Muscle of leg (tissue), 16 donors: ENCODE measurements at places on chromosomes 2 and 18. TPM values are rescaled to one million over a fixed set of nuclear protein-coding genes. Genes with fewer than 3 reads are reported as not detected.

GRCh38 chr18:77321823-77322805 is 72.5 kb downstream of the GALR1 start:
- no peak for DNase-seq

The MBP gene
- polyA plus RNA-seq: 23.0 TPM

The PREB gene
- 38.9 TPM for polyA plus RNA-seq

DNA sequence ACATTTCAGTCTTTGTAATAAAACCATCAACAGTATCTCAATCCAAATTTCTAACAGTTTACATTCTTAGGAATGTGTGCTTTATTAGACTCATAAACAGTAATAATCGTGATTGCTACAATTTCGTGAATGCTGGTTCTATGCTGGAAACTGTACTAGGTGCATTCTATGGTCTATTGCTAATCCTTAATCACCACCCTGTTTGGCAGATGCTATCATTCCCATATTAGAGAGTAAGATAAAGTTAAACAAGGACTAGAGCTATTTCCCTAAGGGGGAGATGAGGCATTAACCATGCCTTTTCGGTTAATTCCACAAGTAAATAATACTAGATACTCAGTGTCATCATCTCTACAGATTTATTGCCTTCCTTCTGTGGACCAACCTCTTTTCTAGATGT is 244.0 kb downstream of the PAX3 start:
- DNase-seq: no peak

The SERPINB13 gene
- not detected for polyA plus RNA-seq

DNA sequence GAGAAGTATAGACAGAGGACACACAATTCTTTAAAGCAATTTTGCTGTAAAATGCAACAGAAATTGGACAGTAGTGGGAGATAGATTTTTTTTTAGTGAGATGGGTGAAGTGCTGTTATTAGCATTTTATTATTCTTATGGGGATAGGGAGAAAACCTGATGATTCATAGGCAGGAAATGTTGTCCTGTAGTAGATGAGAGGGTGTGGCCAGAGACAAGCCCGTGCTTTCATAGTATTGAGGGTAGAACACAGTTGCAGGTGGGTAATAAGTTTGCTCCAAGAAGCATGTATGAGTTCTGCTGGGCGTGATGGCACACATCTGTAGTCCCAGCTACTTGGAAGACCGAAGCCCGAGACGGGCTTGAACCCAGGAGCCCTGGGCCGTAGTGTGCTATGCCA is 128.3 kb upstream of the ARHGAP28 start:
- DNase-seq: no peak

DNA sequence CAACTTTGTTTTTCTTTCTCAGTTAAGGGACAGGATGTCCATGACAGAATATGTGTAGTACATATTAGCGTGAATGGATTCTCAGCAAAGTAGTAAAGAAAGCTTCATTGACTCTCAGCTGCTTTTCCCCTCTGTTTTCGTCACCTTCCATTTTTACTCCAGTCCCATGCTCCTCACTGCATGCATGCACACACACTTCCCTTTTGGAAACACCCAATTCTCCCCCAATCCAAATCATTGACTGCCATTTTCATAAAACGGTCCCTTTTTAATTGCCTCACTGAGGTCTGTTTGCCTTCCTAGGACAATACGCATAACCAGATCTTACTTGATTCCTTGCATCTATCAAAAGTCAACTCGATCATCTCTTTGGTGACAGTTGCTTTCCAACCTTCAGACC is 287.5 kb upstream of the PARD3B start:
- DNase-seq: no peak

DNA sequence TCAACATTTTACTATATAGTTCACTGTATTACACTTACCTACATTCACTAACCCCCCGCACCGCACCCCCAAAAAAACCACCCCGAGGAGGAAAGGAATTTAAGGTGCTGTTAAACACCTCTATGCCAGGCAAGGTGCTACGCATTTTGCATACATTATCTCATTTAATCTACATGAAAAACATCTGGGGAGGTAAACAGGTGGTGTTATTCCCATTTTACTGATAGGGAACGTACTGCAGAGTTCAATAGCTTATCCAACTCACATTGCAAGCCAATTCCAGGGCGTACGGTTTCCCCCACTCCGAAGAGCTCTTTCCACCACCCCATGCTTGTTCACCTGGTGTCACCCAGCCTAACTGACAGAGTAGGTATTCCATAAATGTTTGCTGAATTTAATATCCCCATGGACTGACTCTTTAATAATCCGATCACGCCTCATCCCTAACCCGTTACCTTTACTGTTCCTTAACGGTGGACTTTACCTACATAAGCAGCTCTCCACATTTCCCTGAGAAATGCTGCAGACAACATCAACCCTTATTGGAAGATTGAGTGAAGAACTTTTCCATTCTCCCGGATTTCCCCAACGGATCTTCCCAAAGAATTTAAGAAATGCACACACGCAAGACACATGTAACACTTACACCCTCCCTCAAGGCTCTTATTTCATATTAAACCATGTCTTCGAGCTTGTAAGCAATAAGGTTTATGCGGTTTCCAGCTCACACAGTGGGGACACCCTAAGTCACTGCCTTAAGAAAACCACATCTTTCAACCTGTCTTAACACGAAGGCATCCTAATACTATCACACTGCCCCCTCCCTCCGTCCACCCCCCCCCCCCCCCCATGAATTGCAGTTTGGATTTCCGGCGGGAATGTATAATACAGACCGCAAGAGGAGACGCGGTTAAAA is 1.2 kb downstream of the RAPH1 start:
- DNase-seq: peak; percentile 84

GRCh38 chr2:168424971-168425370 is 31.1 kb upstream of the CERS6 start:
- no peak for DNase-seq

DNA sequence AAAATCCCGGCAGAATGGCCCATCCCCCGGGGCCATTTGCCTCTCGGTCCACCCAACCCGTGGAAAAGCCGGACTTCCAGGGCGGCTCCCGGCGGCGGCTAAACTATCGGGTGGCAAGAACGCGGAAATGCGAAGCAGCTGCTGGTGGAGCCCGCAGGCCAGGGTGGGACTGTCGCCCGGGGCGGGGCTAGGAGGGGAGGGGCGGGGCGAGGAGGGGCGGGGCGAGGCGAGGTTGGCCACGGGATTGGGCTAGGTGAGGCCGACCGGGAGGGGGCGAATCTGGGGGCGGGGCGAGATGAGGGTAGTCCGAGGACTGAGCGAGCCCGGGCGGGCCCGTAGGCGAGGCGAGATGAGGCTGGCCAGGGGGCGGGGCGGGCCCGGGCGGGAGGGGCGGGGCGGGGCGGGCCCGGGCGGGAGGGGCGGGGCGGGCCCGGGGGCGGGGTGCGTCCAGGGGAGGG is 315 bp upstream of the SLC66A3 start:
- peak; percentile 97 for DNase-seq

DNA sequence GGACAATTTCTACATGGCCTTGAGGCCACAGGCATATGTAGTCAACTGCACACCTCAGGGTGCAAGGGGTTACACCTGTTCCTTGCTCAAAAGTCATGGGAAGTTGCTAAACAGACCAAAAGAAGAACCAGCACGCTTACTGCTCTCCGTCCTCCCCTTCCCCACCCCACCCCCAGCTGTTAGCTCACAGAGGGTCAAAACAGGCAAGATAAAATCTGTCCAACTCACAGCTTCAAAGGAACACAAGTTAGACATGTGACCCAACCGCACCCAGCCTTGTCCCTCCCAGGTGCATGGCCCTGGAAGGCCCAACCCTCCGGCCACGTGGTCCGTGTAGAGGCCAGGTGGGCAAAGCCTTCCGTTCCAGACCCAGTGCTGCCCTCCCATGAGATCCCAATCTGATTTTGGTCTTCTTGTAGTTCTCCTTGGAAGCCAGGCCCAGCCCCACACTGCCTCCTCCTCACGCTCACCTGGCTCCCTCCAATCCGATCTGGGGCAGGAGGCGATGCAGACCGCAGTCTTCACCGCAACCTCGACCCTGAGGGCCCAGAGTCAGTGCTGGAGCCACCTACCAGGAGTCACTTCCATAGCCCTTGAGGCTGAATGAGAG is 14.5 kb upstream of the ASPRV1 start:
- no peak for DNase-seq

DNA sequence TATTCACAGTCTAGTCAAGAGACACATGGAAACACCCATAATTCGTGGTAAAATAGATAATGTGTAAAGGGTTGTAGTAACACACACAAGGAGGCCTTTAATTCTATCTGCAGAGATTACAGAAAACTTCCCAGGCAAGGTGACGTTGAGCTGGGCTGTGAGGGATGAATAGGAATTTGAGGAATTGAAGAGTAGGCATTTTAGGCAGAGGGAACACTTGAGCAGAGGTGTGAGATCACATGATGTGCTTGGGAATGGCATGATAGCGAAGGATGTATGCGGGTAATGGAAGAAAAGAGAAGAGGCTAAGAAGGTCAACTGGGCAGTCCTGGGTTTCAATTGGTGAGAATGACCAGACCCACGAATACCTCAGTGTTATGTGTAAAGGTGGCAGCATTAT is 20.2 kb downstream of the DRC1 start:
- no peak for DNase-seq

GRCh38 chr2:120379916-120380893 is 34.3 kb downstream of the INHBB start:
- DNase-seq: no peak

DNA sequence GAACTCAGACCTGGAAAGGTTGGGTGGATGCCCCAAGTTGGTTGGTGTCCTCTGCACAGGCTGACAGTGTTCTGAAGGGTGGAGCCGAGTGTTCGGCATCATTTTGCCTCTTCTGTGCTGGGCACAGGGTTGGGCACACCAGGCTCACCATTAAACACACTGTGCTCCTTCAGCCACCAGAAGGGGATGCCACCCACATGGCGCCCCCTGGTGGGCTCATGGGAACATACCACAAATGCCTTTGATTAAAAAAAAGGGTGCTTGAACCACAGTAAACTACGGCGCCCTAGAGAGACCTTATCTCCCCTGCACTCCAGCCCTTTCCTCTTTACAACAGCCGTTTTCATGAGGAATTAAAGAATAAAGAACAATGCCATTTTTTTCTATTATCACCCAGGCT is 89.4 kb downstream of the CELF4 start:
- no peak for DNase-seq

DNA sequence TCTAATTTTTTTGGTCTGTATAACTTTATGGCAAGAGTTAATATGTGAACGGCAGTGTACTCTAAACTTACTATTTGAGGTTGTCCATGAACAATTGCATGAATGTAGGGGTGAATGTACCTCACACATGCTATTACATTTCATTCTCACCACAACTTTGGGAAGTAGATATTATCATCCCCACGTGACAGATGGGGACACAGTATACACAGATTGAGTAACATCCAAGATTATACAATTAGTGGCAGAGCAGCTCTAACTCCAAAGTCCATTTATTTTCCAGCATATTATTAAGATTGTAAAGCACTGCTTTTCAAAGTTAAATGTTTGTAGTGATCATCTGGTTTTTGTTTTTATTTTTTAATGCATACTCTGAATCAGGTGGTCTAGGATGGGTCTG is 622.1 kb upstream of the ZEB2 start:
- DNase-seq: no peak

- no peak for DNase-seq
These were observed 1.6 kb upstream of the PDIA6 start for GRCh38 chr2:10814142-10814541.

DNA sequence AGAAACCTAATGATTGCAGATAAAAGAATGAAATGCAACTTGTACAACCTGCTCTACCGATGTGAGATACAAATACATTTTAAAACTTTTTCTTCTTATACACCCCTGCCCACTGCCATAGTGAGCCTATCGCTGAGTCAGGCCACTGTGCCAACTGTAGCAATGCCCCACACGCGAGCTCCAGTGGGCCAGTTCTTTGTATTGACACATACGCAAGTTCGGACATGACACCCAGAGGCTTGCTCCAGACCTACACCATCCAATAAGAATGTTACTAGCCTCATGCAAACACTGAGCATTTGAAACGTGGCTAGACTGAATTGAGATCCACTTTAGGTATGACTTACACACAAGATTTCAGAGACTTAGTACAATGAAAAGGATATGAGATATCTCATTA is 340.1 kb downstream of the ARHGAP15 start:
- DNase-seq: no peak

GRCh38 chr2:208296610-208297009 is 30.6 kb downstream of the PIKFYVE start:
- no peak for DNase-seq

The CKAP2L gene
- 12.0 TPM for polyA plus RNA-seq

- DNase-seq: no peak
These were observed 154.1 kb downstream of the DPP4 start for GRCh38 chr2:161919873-161920272.

- peak; percentile 26 for DNase-seq
These were observed 299.7 kb downstream of the CDCA7 start for GRCh38 chr2:173654161-173654895.

GRCh38 chr18:76896677-76897076 is 74.3 kb downstream of the ZNF236 start:
- no peak for DNase-seq

DNA sequence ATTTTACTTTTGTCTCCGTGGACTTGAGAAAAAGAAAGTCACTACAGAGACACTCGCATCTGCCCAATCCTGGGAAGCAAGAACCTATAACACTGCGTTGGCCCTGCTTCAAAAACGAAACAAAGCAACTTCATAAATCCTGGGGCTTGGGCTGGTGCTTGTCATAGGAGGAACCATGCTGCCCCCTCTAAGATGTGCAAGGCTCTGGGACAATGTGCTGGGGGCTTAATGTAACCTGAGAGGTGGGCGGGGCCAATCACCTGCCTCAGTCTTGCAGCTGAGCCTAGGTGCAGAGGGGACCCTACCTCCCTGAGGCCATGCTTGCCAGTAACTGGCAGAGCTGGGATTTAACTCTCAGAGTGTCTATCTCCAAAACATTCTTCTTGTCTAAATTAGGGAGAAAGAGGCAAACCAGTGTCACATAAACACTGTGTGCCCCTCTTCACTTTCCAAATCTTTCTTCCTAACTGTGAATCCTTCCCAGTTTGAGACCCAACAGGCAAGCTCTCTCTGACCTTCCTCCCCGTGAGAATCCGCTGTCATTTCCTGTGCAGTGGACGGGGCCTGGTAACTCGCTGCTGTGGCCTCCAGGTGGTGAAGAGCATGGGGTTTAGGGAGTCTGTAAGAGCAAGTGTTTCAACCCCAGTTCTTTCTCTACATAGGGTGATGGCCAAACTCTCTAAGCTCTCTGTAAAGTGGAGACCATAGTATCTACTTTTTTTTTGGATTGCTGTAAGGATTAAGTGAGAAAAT is 115.1 kb downstream of the ACKR3 start:
- DNase-seq: no peak

The DIS3L2 gene
- 29.8 TPM for polyA plus RNA-seq

The ASPRV1 gene
- 3.0 TPM for polyA plus RNA-seq

The PLEK gene
- 4.8 TPM for polyA plus RNA-seq

DNA sequence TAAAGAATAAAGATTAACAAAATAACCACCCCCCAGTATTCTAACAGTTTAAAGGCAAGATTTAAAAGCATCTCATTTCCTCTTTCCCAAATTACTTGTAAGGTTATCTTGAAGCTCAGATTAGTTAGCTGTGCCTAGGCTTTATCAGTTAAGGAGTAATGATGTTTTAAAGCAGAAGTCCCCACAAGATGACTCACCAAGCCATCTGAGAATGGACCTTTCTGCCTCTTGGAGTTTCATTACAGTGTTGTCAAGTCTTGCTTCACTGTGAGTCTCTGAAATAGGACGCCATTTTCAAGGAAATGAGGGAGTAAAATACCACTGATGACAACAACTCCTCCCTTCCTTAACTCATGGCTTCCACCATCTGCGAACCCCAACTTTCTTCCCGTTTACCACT is 35.9 kb downstream of the ZNF385B start:
- DNase-seq: no peak
